ENCODE measurements at places on chromosomes 1 and 21.
A peak's percentile ranks its signal among the peaks of the same experiment; 100 is the strongest.

- peak; percentile 11 for DNase-seq
Observed at GRCh38 chr21:26041431-26042180, 129.0 kb downstream of the APP start.

GRCh38 chr1:43197343-43198127 is 25.4 kb downstream of the CFAP57 start:
- no peak for DNase-seq

DNA sequence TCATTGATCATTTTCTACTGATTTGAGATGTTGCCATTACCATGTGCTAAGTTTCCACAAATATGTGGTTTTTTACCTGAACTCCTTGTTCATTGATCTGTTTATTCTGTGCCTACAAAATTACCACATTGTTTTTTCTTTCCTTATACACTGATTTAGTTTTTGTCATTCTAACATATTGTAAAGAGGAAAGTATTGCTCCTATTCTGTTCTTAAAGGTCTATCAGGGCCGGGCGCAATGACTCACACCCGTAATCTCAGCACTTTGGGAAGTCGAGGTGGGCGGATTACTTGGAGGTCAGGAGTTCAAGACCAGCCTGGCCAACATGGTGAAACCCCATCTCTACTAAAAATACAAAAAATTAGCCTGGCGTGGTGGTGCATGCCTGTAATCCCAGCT is 75.1 kb downstream of the CAMTA1 start:
- no peak for DNase-seq

GRCh38 chr1:36464605-36465393 is 615 bp upstream of the MRPS15 start:
- peak; percentile 24 for DNase-seq

DNA sequence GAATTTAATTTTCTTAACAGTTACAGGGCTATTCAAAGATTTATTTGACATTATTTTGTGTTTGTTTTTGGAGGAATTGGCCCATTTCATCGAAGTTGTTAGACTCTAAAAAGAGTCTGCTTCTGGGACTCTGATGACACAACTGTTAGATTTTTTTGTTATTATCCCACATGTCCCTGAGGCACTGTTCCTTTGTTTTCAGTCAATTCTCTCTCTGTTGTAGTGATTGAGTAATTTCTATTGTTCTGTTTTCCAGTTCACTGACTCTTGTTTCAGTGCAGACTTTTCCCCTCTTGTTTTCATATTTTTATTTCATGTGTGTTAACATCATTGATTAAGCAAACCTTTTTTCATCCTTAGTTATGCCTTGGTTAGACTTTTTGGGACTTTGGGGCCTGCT is 325.0 kb downstream of the ZNF326 start:
- no peak for DNase-seq

Measured in HTR-8/SVneo (cell line).